NCI-H2227 treated with DMSO at 0.1 percent for 48 hours (cell line): ENCODE measurements at places on chromosomes 7 and 10.

DNA sequence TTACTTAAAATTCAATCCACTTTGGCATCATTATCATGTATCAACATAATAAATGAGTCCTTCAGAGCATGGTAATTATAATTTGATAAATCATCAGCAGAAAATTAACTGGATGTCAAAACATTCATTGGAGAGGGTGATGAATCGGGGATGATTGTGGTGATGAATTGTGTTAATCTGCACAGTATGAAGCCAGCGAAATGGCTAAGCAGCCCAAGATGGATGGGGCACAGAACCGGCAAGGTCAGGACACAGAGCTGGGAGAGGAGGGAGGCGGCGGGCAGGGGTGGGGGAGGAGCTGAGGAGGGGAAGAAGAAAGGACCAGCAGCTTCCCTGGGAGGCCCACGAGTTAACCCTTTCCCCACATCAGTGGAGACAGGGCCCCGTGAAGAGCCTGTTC, 536.1 kb downstream of the LRMDA start:
- DNase-seq: peak; percentile 14

DNA sequence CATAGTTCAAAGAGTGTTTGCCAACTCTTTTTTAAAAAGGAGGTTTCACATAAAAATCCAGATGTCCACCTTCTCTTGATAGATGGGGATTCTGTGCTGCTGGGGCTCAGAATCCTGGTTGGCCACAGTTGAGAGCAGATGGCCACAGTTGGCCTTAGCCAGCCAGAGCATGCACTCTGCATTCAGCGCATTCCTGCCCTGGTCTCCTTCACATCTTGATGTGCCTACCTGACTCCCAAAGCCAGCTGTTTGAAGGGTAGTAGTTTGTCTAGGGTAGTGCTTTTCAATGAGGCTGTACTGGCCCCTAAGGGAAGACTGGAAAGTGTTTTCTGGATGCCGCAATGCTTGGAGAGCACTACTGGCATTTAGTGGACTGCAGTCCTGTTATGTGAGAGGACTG, 208.1 kb upstream of the HDAC9 start:
- DNase-seq: no peak

DNA sequence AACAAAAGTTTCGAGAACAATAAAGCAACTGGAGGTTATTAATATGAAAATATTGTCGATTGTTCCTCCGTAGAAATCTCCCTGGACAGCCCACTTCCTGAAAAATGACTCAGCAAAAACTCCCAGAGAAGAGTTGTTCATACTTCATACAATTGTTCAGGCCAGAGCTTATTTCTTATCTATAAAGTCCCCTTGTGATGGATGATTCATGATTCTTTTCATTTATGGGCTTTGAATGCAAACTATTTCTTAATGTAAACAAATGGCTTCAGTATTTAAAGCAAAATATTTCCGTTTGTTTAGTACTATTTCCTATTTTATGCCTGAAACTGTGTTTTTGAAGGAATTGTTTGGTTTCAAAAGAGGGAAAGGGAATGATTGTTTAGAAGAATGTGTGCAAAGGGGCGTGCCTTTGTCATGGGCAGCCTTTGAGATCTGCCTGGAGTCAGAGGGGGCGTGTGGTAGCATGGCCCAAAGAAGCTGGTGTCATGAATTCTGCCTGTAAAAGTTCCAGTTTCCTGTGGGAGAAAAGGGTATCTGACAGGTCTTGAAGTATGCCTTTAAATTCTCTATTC, 26.2 kb upstream of the EXOC6 start:
- no peak for DNase-seq

DNA sequence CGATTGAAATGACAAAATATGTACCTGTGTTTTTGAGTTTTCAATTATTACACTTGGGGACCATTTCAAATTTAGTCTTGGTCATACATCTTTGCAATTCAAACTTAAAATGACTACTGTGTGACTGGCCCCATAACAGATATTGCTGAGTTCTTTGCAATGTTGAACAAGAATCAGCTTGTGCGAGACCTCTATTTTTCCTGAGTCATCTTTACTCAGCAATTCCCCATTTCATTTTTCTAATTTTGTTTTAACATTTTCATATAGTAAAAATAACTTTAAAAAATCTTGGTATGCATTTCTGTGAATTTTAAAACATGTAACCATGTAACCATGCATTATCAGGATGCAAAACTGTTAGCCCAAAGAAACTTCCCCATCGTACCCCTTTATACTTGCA, 678.1 kb downstream of the ANKRD7 start:
- DNase-seq: no peak

DNA sequence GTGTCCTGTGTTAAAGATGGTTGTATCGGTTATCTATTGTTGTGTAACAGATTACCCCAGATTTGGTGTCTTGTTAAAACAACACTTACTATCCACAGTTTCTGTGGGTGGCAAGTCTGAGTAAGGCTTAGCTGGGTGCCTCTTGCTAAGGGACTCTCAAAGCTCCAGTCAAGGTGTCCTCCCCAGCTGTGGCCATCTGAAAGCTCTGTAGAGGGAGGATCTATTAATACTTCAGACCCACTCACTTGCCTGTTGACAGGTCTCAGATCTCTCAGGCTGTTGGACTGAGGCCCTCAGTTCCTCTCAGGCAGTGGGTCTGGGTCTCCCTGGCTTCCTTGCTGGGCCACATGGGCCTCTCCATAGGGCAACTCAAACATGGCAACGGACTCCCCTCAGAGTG, 19.6 kb downstream of the ARID5B start:
- DNase-seq: no peak

GRCh38 chr7:137970253-137970975, 31.5 kb downstream of the CREB3L2 start:
- no peak for DNase-seq

- no peak for DNase-seq
Measured at GRCh38 chr10:129224065-129224464, 243.0 kb upstream of the MGMT start.

DNA sequence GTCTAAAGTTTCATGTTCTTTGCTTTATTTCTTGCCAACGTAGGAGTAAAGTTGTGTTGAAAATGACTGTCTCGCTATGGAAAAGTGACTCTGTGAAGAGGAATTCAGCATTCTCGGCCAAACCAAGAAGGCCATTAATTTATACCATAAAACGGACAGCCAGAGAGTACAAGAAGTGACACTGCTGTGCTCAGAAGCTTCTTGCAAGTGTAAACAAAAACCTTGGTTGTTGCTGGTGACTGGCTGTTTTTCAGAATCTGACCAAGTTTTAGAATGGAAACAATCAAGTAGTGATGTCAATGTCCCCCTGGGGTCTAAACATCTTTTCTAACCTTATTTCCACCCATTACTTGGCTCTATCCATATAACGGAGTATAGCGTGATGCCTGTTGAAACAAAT, 201.9 kb downstream of the INHBA start:
- no peak for DNase-seq

- no peak for DNase-seq
Measured at GRCh38 chr7:29494350-29494749, 69.3 kb upstream of the PRR15 start.

DNA sequence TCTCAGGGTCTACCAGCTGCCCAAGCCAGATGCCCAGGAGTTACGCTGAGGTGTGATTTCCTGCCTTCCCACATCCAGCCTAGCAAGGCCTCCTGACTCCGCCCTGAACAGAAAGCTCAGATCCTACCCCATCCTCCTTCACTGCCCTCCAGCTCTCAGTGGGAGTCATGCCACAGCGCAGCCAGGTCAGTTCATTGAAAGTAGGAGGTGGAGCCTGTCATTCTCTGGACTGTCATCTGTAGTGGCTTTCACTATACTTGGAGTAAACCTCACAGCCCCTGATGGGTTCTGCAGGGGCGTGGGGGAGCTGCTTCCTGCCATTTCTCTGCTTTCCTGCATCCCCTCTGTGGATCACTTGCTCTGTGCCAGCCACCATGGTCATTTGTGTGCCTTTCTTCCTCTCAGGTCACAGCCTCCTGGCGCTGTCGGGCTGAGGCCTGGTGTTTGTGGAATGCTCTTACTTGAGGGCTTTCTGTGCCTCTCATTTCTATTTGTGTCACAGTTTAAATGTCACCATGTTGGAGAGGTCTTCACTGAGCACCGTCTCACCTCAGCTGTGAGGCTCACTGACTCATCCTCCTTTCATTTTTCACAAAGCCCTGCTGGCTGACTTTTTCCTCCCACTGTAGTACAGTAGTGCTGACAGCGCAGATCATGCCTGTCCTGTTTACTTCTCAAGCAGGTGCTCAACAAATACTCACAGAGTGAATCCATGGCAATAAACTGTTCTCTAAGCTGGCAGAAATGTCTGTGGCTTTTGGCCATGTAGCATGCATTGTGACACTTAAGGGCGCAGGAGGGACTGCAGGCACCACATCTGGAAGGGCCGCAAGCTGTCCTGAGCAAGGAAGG, 61.0 kb upstream of the TMEM248 start:
- DNase-seq: peak; percentile 35

DNA sequence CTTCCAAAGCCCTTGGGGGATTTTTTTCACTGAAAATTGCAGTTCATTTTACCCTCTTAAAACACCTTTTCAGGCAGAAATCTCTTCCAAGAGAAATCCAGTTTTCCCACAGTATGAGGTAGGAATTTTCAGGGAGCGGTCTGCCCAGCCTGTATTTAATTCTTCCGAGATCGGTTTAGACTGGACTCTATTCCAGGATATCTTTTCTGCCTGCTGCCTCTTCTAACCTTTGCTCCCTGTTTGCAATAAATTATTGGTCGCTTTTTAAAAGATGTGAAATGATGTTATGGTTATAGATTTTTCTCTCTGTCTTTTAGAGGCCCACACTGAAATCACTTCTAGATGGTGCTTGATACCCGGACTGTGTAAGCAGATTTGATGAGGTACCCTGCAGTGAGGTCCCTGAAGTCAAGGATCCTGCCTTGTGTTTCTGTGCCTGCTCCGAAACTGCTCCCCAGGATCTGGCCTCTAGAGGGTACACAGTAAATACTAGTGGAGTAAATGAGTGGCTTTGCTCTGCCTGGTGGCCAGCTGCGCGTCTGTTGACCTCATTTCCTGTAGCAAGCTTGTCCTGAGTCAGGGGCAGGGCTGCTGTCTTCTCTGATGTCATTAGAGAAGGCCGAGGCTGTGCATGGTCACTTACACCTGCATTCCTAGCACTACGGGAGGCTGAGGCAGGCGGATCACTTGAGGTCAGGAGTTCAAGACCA, 191.6 kb downstream of the FANK1 start:
- no peak for DNase-seq

DNA sequence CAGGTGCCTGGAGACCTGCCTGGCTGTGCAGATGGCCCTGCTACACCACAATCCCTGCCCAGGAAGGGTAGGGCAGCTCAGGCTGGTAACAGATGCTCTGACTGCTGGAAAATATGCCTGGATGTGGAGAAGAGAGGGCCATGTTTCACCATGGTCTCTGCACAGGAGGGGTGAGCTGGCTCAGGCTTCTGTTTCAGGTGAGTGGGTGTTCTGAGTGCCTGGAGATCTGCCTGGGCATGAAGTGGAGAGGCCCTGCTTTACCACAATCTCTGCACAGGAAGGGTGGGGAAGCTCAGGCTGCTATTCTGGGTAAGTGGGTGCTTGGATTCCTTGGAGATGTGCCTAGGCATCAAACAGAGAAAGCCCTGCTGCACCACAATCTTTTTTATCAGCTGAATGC, 350.1 kb downstream of the KIF20B start:
- no peak for DNase-seq

DNA sequence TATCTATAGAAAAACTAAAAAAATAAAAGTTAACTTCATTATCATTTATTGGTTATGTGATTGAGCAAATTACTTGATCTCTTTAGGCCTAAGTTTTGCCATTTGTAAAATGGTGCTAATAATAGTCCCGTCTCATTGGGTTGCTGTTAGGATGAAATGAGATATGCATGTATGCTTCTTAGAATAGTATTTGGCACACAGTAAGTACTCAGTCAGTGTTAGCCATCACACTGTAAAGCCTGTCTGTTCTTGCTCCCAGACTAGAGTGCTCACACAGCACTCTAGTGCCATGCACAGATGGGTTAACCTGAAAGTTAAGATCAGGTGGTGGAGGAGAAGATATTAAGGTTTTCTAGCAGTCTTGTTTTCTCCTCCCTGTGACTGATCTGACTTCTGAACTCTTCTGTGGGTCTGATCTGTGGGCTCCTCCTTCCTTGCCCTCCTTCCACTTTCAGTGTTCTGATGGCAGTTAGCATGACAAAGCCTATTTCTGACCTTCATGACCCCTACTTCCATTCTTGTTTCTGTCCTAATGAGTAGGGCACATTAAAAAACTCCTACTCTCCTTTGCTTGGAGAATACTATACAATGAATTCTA, 167.5 kb downstream of the RNLS start:
- DNase-seq: no peak

DNA sequence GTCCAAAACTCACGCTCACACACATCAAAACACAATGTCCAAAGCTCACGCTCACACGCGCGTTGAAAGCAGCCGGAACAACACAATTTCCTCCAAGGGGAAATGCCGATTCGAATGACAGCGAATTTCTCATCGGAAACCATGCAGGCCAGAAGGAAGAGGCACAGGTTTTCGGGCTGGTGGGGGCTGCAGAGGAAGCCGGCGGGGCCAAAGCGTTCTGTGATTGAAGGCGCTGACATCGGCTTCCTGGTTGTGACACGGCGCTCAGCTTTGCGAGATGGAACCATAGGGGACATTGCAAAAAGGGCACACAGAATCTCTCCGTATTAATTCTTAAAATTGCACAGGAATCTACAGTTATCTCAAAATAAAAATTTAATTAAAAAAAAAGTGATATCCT, 61.3 kb downstream of the FOXL3 start:
- no peak for DNase-seq

DNA sequence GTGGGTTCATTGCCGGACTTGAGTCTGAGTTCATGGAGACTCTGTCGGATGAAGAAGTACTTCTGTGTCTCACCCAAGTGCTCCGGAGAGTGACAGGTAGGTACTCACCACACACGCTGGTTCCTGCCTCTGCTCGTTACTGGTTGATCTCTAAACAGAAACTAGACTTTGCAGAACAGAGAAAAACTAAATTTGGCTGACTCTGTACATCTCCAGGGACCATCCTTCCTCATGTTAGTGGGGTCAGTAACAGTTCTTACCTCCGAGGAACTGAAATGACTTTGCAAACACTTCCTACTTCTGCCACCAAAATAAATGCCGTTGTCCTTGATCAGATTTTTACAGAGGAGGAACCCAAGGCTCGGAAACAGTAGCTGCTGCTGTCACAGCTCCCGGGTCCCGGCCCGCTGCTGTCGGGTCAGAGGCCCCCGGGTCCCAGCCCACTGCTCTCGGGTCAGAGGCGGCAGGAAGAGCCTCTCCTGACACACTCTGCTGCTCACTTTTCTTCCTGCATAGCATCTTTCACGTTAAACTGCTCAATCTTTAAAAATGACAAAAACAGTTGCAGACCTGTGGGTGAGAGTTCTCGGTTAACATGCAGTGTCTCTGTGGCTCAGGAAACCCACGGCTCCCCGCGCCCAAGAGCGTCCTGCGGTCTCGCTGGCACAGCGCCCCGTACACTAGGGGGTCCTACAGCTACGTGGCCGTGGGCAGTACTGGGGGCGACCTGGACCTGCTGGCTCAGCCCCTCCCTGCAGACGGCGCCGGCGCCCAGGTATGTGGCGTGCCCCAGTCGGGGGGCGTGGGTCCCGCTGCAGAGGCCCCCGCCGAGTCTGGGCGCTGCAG, 4.8 kb upstream of the MTG1 start:
- DNase-seq: no peak

- no peak for DNase-seq
Measured at GRCh38 chr10:103519798-103520197, 26.3 kb downstream of the NEURL1 start.

- DNase-seq: no peak
Measured at GRCh38 chr10:113274176-113274829, 278.6 kb upstream of the HABP2 start.
